ENCODE measurements at places on chromosomes 3 and 15. TPM values are rescaled to one million over a fixed set of nuclear protein-coding genes. Genes with fewer than 3 reads are reported as not detected.

GPR27 gene
- 7.3 TPM for total RNA-seq

RASL12 gene
- total RNA-seq = 12.9 TPM

TM4SF18 gene
- 11.2 TPM for total RNA-seq

CFAP161 gene
- 0.91 TPM for total RNA-seq

LDHAL6B gene
- total RNA-seq = not detected

MME gene
- 2.8 TPM for total RNA-seq

TLR9 gene
- 0.66 TPM for total RNA-seq

MGLL gene
- 67.0 TPM for total RNA-seq

EPHB1 gene
- total RNA-seq = 1.3 TPM

AHSG gene
- not detected for total RNA-seq

ITIH3 gene
- total RNA-seq = 0.55 TPM

ZNF80 gene
- not detected for total RNA-seq
